Activated naive CD4-positive, alpha-beta T cell (primary cell): ENCODE measurements at places on chromosomes 12 and 14.
A peak's percentile ranks its signal among the peaks of the same experiment; 100 is the strongest.

GRCh38 chr14:70416725-70417349 is at the start of gene SYNJ2BP:
Gene SYNJ2BP (minus strand): TSS chr14:70417090. CDS start chr14:70416963, 127 bp downstream.
- peak; percentile 30 for DNase-seq

DNA sequence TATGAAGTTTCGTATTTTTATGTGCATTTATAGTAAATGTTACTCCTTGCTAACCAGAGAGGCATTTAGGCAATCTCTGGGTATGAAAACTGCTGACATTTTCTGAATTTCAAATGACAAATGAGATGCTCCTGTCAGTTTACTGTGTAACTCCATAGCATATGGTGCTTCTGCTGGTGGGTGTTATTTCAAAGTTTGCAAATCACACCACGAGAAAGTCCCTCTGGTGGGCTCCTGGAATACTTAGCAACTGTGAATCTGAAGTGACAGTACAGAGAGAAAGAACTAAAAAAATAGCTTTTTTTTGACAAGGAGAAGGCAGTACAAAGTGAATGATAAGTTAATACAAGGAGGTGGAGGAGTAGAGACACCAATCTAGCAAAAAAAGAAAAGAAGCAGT is 161.5 kb downstream of the DERA start:
- no peak for DNase-seq

DNA sequence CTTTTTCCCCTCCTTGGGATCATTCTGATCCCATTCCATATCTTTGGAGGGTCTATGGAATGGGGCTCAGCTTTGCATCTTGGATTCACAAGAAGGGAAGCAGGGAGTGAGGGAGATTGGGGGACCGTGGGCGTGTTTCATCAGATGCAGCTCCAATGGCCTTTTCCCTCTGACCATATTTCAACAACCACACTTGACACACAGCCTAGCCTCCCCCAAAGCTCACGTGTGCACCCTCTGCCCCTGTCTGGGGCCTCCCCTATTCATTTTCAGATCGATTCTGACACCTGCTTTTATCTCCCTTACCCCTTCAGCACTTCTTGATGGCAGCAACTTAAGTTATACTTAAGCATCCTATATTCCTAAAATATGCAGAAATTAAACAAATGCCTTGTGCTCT is 126.6 kb downstream of the CHST11 start:
- no peak for DNase-seq

GRCh38 chr12:94643606-94644005 is 6.8 kb downstream of the TMCC3 start:
- no peak for DNase-seq

GRCh38 chr12:91877456-91878235 is 268.0 kb downstream of the BTG1 start:
- DNase-seq: no peak

GRCh38 chr14:54108481-54109471 is 152.2 kb upstream of the BMP4 start:
- no peak for DNase-seq

DNA sequence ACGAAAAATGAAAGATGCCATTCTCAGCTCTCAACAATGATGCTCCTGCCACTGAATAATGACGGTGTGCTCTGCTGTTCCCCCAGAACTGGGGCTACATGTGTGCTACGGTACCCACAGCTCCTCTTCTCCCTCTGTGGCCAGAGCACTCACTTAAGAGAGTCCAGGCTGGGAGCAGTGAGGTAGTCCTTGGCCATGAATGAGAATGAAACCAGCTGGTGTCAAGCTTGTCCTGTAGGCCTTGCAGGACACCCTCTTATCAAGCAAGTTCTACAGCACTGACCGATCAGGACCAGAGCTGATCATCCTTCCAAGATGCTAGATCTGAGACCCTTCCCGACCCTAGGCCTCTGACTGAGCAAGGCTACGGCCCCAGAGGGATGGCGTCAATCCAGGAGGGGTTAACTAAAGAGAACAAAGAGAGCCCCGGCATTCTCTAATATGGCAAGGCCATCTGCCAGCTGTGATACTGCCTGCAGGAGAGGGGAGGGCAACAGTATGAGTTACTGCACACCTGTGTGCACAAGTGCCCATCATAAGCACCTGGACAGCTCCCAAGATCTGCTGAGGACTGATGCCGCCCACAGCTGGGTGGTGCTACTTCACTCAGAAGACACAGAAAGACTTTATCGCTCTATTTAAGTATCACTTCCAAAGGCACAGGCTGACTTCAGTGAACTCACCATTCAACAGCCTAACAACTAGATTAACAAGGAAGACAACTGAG is 30.5 kb downstream of the APPL2 start:
- no peak for DNase-seq

DNA sequence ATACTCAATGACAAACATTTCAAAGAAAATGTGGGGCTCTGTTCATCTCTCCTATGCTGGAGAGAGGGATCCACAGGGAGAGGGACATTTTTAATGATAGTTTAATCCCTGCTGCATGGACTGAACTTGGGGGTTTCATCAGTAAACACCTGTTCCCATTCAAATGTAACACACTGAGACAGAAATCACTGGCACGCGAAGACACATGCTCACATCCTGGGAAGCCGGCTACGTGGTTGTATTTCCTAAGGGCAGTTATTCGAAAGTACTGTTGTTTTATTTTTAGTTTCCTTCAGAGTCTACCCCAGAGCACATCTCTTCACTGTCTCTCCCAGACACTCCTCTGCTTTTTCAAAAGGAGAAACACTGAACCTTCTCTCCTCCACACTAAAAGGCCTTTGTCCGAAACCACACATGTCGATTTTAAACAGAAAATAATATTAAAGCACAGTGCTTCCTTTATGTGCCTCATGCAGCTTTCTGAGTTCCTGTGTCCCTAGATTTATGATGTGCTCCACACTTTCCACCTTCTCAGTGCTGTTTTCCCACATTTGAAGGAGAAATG is 52.8 kb downstream of the PTHLH start:
- DNase-seq: no peak

- DNase-seq: no peak
Measured at GRCh38 chr14:24915958-24916595, 133.9 kb downstream of the STXBP6 start.

GRCh38 chr14:40296821-40297220 is 864.6 kb upstream of the FBXO33 start:
- DNase-seq: no peak

DNA sequence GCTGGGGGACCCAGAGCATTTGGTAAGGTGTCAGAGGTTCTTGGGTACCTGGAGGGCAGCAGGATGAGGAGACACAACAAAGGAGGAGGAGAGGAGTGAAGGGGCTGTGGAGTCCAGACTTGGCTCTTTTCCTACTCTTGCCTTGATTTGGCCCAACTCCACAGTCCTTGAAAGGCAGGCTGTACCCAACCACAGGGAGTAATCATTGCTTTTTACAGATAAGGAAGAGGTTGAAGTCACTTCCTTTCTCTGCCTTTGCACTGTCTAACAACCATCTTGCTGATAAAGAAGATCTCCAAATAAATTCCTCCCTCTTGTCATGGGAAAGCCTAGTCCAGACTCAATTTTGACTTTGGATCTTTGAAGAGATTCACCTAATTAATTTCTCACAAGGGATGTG is 226.8 kb upstream of the HMGA2 start:
- DNase-seq: no peak

- no peak for DNase-seq
Measured at GRCh38 chr14:75134644-75135043, 7.8 kb upstream of the NEK9 start.

- no peak for DNase-seq
Measured at GRCh38 chr12:109433618-109434017, 43.5 kb downstream of the KCTD10 start.

GRCh38 chr12:18436170-18436569 is 174.9 kb downstream of the PIK3C2G start:
- DNase-seq: no peak

GRCh38 chr12:49619286-49619685 is 4.1 kb upstream of the PRPF40B start:
- no peak for DNase-seq

DNA sequence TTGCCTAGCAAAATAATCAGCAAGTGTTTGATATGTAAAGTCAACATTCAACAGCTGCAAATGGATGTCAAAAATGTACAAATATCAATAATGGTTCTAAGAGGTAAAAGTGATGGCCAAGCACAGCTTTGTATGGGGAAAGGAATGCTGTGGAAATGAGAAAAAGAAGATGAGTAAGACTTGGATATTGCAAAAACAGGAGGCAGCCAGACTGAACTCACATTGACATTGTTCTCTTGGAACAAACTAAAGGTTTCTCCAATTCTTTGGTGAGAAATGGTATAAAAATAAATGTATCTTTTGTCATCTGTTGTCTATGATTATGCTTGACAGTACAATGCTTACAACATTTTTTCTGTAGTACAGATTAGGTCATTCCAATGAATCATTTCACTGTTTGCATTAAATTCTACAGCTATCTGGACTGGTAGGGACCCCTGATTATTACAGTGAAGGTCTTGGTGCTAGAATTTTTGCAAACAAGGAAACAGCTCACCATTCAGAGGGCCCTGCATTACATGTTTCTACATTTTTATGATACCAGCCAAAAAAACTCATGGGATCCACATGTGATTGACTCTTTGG is 465.7 kb downstream of the NOVA1 start:
- DNase-seq: no peak

GRCh38 chr12:42990387-42990786 is 400.8 kb upstream of the PRICKLE1 start:
- no peak for DNase-seq

- DNase-seq: no peak
Measured at GRCh38 chr14:49863487-49864281, 11.1 kb upstream of the NEMF start.

- no peak for DNase-seq
Measured at GRCh38 chr14:99829450-99829849, 36.2 kb downstream of the EML1 start.

DNA sequence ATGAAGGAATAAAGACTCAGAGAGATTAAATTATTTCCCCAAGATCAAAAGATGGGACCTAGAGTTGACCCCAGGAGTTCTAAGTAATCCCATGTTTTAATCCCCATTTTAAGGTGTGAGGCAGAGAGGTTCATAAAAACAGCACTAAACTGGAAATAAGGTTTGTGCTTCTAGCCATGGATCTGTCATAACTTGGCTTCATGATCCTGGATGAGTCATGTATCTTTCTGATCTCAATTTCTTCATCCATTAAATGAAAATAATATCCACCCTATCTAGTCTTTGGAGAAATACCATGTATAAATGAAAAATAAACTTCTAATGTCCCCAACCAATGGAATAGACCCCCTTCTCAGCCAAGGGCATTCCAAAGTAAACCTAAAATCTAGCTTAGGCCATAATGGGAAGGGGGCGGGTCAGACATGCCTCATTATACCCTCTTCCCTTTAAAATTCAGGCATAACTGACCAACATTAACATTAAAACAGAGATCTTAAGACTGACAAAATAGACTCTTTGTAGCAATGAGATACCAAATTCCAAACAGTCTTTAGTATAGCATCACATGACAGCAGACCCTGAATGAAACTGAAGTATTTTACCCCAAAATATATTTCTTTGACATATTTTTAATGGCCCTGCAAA is 47.8 kb downstream of the SLC41A2 start:
- no peak for DNase-seq

GRCh38 chr14:97276573-97276972 is 479.4 kb downstream of the VRK1 start:
- no peak for DNase-seq

GRCh38 chr12:40175045-40175444 is 49.8 kb upstream of the LRRK2 start:
- no peak for DNase-seq

DNA sequence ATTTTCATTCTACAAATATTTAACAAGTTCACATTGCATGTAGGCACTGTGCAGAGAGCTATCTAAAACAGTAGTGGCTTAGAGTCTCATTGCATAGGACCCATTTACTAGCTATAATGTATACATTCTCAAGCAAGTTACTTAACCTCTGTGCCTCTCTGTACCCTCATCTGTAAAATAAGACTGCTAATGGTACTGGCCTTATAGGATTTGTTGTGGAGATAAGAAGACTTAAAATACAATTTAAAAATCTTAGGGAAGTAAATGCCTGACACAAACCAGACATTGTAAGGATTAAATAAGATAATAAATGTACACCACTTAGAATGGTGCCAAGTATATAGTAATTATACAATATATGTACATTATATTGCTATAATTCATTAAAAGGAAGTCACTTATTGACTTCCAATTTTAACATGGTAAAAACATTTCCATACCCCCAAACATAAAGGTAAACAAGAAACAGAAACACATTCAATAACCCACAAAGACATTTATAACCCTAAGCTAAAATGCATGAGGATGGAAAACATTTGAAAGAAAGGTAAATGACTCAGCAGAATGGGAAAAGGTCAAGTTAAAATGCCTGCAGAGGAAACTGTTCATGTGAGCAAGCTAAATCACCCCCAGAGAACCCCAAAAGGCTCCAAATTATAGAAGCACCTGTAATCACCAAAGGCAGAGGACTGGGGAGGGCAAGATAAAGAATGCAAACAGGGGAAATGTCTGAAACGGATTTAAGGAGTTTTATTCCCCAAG is 30.8 kb downstream of the RPS6KA5 start:
- no peak for DNase-seq

GRCh38 chr12:112524676-112525425 is 106.1 kb downstream of the PTPN11 start:
- no peak for DNase-seq

DNA sequence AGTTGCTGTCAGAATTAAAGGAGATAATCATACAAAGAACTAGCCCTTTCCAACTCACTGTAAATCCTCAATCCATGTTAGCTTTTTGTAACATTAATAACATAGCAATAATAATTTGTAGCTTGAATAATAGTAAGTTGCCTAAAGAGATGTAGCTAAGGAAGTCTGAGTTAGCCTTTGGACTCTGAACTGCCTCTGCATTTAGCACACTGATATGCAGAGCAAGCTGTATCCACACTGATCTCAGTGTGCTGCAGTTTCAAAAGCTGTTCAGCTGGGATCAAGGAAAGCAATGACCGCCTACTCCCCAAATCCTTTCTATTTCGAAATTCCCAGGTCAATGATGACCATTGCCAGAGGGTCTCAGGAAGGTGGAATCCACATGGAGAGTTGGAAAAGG is 99.3 kb upstream of the IFNG-AS1 start:
- DNase-seq: no peak

- no peak for DNase-seq
Measured at GRCh38 chr14:100825713-100826331, at the start of gene MEG3. Gene MEG3 (plus strand): TSS chr14:100826118.

DNA sequence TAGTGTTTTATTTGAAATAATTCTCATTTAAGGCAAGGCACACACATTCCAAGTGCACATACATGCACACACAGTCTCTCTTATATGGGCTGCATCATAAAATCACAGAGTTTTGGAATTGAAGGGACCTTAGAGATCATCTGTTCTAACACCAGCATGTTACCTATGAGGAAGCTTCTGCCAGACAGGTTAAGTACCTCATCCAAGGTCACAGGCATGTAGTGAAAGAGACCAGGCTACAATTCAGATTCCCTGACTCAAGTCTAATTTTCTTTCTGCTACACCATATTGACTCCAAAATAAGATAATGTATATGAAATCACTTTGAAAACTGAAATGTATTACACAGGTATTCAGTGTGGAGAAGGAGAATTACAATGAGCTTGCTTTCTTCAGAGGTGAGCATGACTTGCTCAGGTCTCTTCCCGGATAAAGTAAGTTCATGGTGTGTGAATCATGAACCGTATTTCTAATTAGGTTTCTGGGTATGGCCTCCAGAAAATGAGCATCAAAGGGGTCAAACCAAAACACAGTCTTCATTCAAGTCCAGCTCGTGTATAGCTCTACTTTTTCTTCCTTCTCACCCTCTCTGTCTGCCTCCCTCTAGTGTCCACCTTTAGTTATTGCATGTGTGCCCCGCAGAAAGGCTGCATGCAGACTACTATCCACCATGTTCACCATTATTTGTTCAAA is 411.9 kb downstream of the FUT8 start:
- DNase-seq: no peak
